ENCODE measurements at places on chromosomes 1 and 21.

DNA sequence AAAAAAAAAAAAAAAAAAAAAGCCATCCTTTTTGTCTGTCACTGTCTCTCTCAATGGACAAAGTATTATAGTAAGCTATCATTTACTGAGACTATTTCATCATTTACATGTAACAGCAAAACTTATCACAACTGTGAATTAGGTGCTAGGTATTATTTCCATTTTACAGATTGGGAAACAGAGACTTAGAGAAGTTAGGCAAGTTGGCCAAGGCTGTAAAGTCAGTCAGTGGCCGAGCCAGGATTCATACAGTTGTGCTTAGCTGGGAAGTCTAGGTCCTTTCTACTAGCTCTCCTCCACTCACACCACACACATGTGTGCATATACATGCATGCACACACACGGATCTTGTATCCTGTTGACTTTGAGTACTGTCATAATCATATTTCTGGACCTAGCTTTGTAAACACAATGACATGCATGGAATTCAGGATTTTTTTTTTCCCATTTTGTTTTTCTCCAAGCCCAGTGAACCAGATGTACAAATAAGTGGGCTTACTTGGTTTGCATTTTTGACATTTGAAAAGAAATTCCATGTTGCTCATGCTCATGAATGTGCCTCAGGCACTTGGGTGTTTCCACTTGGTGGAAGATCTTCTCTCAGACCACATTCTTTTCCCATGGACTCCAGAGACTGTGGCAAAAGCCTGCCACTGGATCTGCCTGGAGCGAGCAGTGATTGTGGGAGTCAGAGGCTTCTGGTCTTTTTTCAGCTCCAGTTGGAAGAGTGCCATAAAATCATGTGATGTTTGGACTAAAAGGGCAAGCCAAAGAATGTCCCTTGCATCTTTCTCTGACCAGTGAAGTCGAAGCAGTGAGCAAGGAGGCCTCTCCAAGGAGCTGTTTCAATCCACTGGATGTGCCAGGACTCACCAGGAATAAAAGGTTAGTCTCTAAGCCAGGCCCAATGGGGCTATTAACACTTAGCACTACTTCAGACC lies 61.7 kb upstream of the DNAJC6 start:
- DNase-seq, result no peak

- no peak for DNase-seq
Measured at GRCh38 chr1:60367532-60367931, 294.0 kb upstream of the C1orf87 start.

- DNase-seq, result no peak
Measured at GRCh38 chr21:25615880-25616279, 8.6 kb upstream of the MRPL39 start.

- no peak for DNase-seq
Measured at GRCh38 chr1:6688001-6688400, 13.6 kb downstream of the DNAJC11 start.

DNA sequence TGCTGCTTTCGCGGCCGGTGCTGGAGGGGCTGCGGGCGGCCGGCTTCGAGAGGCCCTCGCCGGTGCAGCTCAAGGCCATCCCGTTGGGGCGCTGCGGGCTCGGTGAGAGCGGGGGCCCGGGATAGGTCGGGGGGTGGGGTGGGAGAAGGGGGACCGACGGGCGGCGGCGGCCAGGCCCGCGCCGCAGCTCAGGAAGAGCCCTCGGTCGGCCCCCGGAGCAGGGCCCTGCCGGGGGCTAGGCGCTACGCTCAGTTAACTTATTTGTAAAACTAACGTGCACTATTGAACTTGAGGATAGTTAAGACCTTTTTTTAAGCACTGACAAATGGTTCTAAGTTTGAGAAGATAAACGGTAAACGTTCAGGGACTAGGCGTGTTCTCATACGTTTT lies 418 bp downstream of the DDX20 start:
- no peak for DNase-seq

DNA sequence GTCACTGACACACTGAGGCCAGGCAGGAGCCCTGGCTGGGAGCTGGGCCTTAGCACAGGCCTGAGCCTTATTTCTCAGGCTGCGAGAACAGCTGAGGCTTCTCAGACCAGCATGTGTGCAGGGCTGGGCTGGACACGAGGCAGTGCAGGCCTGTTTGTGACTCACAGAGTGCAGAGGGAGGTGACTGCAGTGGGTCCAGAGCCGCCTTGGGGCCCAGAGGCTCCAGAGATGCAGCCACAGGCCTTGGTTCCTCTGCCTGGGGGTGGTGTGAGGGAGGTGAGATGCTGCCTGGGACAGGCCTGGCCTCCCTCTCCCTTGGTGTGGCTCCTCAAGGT lies 61.2 kb upstream of the ETV3 start:
- no peak for DNase-seq

DNA sequence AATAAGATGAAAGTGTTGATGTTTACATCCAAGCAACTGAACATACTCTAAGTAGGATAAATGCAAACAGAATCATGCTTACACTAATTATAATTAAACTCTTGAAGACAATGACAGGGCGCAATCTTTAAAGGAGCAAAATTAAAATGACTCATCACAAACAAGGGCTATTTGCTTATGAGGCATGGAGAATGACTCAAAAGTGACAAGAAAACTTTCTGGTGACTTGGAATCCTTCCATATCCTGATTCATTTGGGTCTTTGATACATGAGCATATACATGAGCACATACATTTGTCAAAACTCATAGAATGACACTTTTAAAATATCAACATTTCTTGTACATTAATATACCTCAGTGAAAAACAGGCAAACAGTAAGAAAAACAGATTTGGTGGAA lies 1632.3 kb downstream of the KCNT2 start:
- no peak for DNase-seq

- DNase-seq, result no peak
Measured at GRCh38 chr1:233544304-233544703, 69.6 kb upstream of the KCNK1 start.

GRCh38 chr1:118158924-118159323 lies 26.1 kb downstream of the SPAG17 start:
- DNase-seq, result no peak
